CD4-positive, alpha-beta T cell treated with Interleukin-2 at 100 ng/mL for 4 hours (primary cell): ENCODE measurements at places on chromosomes 7 and 10.

DNA sequence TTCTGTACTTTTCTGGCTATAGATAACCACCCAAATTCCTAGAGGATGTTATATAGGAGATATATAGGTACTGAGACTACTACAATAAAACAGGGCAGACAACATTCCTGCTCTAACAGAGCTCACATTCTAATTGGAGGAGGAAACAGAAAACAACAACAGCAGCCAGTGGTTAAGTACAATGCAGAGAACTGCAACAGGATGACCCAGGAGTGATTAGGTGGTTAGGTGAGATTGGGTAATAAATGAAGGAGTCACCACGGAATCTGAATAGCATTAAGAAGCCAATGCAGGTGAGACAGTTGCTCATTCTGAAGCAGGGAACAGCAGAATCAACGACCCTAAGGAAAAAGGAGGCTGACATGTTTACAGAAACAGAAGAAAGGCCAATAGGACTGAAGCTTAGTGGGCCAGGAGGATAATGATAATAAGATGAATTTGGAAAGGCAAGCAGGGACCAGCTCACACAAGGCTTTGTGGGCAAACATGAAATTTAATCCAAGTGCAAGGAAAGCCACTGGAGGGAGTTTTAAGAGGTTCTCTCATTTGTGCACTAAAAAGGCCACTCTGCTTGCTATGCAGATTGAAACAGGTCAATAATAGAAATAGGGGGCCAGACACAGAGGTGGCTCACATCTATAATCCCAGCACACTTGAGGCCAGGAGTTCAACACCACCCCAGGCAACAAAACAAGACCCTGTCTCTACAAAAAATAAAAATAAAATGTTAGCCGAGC, 16.9 kb upstream of the REEP3 start:
- no peak for DNase-seq

DNA sequence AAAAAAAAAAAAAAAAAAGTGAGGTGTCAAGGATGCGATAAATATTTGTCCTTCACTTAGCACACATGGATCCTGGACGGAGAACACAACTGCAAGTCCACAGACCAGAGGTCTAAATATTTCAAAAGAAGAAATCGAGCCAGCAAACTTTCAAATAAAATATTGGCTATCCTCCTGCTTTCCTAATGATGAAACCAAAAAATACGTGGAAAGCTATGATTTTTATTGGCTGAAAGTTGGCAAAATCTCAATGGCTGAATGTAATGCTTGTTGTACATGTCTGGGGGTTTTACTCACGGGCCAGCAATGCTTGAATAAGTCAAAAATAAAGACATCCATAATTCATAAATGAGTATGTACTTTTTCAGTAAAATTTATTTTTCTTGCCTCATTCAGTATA, 19.0 kb upstream of the MGMT start:
- DNase-seq, result no peak

GRCh38 chr7:85776691-85777345, 590.0 kb upstream of the SEMA3D start:
- no peak for DNase-seq

DNA sequence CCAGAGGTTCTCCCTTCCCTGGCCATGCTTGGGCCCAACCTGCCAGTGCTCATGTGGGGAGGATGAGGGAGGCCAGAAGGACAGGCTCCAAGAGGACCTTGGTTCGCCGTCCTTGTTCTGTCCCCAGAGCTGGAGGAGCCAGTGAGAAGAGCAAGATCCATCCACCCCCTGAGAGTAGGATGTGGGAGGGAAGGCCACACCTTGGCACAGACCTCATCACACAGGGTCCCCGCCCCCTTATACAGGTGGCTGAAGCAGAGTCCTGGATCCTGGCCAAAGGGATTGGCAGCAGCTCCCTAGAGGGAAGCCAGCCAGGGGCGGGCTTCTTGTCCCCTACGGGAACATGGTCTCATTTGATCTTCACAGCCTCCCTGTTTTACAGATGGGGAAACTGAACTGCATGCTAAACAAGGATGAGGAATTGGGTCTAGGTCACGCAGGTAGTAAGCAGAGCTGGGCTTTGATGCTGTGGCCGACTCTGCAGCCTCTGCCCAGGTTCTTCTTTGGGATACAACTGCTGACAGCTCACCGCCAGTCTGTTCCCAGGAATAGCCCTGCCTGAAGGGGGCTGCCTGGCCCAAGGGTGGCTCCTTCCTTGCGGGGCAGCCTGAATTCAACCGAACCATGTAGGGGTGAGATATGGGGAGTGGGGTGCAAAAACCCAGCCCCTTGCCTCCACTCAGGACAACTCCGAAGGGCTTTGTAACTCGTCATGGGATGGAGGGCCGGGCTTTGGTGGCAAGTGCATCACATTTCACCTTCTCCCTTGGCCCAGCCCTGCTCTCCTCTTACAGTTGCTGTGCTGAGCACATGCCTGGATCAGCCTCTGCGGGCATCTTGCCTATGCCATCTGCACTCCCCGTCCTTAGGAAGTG, 62.2 kb upstream of the KDM7A start:
- DNase-seq, result no peak
